ENCODE measurements at places on chromosomes 1 and 21. TPM values are rescaled to one million over a fixed set of nuclear protein-coding genes. Genes with fewer than 3 reads are reported as not detected.

DIRAS3 gene
- total RNA-seq = 5.0 TPM

SH2D5 gene
- total RNA-seq = 0.49 TPM

PRAMEF11 gene
- not detected for total RNA-seq

FAM167B gene
- 2.1 TPM for total RNA-seq

LHX8 gene
- total RNA-seq = not detected

RXFP4 gene
- total RNA-seq = not detected

ZNF697 gene
- 18.4 TPM for total RNA-seq

MXRA8 gene
- 127 TPM for total RNA-seq

SERINC2 gene
- total RNA-seq = 5.7 TPM

PGBD5 gene
- total RNA-seq = 11.3 TPM

ERO1B gene
- 15.3 TPM for total RNA-seq

VAV3 gene
- total RNA-seq = 22.1 TPM

COL6A1 gene
- 489 TPM for total RNA-seq
